ENCODE measurements at places on chromosomes 11 and 22. TPM values are rescaled to one million over a fixed set of nuclear protein-coding genes. Genes with fewer than 3 reads are reported as not detected.

Gene SHISAL1
- total RNA-seq = 2.3 TPM

Gene MYO7A
- 2.8 TPM for total RNA-seq

Gene PARVG
- 0.21 TPM for total RNA-seq

DNA sequence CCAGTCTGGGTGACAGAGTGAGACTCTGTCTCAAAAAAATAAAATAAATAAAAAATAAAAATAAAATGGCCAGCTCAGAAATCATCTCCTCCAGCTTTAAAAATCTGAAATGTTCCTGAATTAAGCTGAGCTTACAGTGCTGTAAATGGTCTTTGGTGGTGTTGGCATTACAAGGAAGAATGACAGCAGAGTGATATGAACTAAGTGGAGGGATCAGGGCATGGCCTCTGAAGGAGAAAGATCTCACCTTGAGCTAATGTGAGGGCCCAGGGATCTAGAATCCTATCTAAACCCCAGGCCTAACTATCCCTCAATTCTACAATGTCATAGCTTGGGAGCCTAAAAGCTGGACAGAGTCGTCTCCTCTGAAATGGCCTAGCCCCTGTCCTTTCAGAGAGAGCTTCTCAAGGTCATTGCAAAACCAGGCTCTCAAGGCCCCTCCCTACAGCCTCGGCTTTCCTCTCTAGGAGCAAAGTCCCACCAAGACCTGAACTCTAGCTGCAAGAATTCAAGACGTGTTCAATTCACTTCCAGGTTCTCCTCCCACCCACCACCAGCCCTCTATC lies 345.4 kb downstream of the BUD13 start:
- H3K4me1 ChIP-seq = peaks cover 20% of the 10 kb centered on the region
- peak overlapping the region; percentile 42 for H3K4me3 ChIP-seq
- H3K36me3 ChIP-seq = no peaks in the 10 kb centered on the region
- no peak for DNase-seq

Gene MS4A4E
- 0.33 TPM for total RNA-seq

- H3K27me3 ChIP-seq = no peaks in the 10 kb centered on the region
- H3K36me3 ChIP-seq = peaks cover 5% of the 10 kb centered on the region
Measured at GRCh38 chr11:27679136-27680015, 20.9 kb downstream of the BDNF start.

Gene INPP5J
- total RNA-seq = 8.7 TPM

- no peak overlapping the region for H3K27ac ChIP-seq
- peaks cover 13% of the 10 kb centered on the region for H3K4me1 ChIP-seq
- no peaks in the 10 kb centered on the region for H3K36me3 ChIP-seq
- no peak for DNase-seq
Measured at GRCh38 chr11:47950396-47950795, 30.0 kb upstream of the PTPRJ start.

Gene HINFP
- 33.0 TPM for total RNA-seq

Gene TSPAN32
- 2.6 TPM for total RNA-seq

Gene GDPD4
- total RNA-seq = not detected

Gene JAM3
- 6.3 TPM for total RNA-seq

- no peak overlapping the region for H3K27ac ChIP-seq
- H3K4me3 ChIP-seq = no peak overlapping the region
- no peaks in the 10 kb centered on the region for H3K36me3 ChIP-seq
- peaks cover 6% of the 10 kb centered on the region for H3K4me1 ChIP-seq
Measured at GRCh38 chr11:281486-282161, 3.4 kb downstream of the NLRP6 start.

Gene C11orf65
- total RNA-seq = 0.70 TPM

Gene FREY1
- 0.90 TPM for total RNA-seq

- no peak overlapping the region for H3K27ac ChIP-seq
- DNase-seq = no peak
- no peak overlapping the region for H3K4me3 ChIP-seq
- H3K27me3 ChIP-seq = no peaks in the 10 kb centered on the region
- H3K4me1 ChIP-seq = peaks cover 5% of the 10 kb centered on the region
- peaks cover 26% of the 10 kb centered on the region for H3K36me3 ChIP-seq
Measured at GRCh38 chr22:45542001-45542520, 39.4 kb downstream of the FBLN1 start.

DNA sequence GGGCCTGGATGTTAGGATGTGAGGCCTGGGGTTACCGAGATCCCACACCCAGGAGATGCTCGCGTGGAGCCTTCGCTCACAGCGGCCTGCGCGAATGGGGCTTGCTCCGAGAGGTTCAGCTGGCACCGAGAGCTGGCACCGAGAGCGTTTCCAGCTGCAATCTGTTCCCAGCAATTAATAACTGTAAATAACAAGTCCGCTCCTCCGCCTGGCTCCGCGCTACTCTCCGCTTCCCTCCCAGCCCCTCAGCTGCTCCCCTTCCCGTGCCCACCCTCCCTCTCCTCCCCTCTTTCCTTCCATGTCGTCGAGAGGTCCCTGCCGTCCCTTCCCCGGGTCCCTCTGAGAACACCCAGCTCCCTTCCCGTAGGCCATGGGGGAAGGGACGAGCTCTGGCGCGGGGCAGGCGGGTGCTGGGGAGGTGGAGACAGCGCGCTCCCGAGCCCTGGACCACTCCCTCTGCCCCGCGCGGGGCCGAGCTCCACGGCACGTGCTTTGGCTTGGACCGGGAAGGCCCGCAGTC lies 110.8 kb downstream of the WNT7B start:
- H3K4me3 ChIP-seq = peak overlapping the region; percentile 7
- H3K27me3 ChIP-seq = peaks cover 51% of the 10 kb centered on the region
- H3K27ac ChIP-seq = no peak overlapping the region
- H3K4me1 ChIP-seq = peaks cover 24% of the 10 kb centered on the region
- DNase-seq = no peak
